ENCODE measurements at places on chromosomes 12 and 14. TPM values are rescaled to one million over a fixed set of nuclear protein-coding genes. Genes with fewer than 3 reads are reported as not detected.

IFNG gene
- total RNA-seq: not detected

CACNA1C gene
- 0.98 TPM for total RNA-seq

GPRC5A gene
- total RNA-seq: 5.0 TPM

GZMB gene
- not detected for total RNA-seq

HOXC12 gene
- total RNA-seq: not detected

GDF11 gene
- 6.8 TPM for total RNA-seq

TPPP2 gene
- total RNA-seq: not detected

CRIP1 gene
- 1.1 TPM for total RNA-seq

NXPH4 gene
- total RNA-seq: 0.19 TPM

HPD gene
- total RNA-seq: not detected

SLC4A8 gene
- 2.5 TPM for total RNA-seq

LRP1-AS gene
- not detected for total RNA-seq

All from vein endothelial cell (primary cell).